ENCODE measurements at places on chromosomes 16 and 17.

DNA sequence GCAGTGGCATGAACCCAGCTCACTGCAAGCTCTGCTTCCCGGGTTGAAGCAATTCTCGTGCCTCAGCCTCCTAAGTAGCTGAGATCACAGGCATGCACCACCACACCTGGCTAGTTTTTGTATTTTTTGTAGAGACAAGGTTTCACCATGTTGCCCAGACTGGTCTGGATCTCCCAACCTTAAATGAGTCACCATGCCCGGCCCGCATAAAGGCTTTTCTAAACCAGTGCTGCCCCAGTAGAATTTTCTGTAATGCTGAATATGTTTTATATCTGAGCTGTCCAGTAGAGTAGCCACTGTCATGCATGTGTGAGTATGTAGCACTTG is 36.9 kb upstream of the WSB1 start:
- no peak for DNase-seq

GRCh38 chr17:17024778-17025300 is 17.4 kb upstream of the MPRIP start:
- DNase-seq, result no peak

- no peak for DNase-seq
These were observed 110.2 kb upstream of the TNRC6C start for GRCh38 chr17:77848257-77848656.

- peak; percentile 42 for DNase-seq
These were observed 12.6 kb downstream of the C1QTNF1 start for GRCh38 chr17:79036596-79036995.

GRCh38 chr17:55266958-55267688 is 2.4 kb downstream of the HLF start:
- no peak for DNase-seq

GRCh38 chr17:70661342-70662222 is 492.2 kb downstream of the KCNJ2 start:
- no peak for DNase-seq

DNA sequence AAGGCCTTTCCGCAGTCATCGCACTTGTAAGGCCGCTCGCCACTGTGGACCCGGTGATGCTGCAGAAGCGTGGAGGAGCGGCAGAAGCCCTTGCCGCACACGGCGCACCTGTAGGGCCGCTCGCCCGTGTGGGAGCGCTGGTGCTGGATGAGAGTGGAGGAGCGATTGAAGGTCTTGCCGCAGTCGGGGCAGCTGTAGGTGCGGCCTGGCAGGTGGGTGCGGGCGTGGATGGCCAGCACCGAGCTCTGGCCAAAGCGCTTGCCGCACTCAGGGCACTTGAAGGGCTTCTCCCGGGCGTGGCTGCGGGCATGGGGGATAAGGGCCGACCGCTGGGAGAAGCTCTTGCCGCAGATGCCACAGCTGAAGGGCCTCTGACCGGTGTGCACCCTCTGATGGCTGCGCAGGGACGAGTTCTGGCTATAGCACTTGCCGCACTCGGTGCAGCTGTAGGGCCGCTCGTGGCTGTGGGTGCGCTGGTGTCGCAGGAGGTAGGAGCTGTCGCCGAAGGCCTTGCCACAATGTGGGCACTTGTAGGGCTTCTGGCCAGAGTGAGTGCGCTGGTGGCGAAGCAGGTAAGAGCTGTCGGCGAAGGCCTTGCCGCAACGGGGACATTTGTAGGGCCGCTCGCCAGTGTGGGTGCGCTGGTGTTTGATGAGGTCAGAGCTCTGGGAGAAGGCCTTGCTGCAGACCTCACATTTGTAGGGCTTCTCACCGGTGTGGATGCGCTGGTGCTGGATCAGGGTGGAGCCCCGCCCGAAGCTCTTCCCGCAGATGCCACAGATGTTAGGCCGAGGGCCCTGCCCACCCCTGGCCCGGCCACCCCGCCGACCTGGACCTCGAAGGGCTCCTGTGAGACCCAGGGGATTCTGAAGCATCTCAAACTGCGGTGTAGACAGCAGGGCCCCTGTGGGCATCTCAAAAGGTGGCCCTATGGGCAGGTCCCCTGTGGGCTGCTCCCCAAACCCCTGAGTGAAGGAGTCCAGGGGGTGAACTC is 1.5 kb downstream of the ZNF768 start:
- DNase-seq, result no peak

DNA sequence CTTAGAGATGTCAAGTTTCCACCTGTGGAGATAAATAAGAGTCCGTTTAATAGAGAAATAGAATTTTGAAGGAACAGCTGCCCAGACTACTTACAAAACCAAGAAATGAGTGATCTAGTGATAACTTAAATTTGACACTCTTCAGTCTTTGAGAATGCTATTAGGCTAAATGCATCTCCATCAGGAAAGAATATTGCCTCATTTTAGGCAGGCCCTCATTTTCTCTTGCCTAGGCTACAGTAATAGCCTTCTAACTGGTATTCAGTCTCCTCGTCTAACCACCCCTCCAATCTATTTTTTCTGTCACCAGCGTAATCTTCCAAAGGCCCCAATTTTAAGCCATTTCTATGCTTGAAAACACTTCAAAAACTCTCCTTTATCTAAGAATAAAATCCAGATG is 537.8 kb upstream of the CA10 start:
- no peak for DNase-seq

- no peak for DNase-seq
These were observed 2.8 kb upstream of the UBTF start for GRCh38 chr17:44222112-44222869.

GRCh38 chr16:70777973-70778406 is 23.0 kb downstream of the VAC14 start:
- DNase-seq, result no peak

DNA sequence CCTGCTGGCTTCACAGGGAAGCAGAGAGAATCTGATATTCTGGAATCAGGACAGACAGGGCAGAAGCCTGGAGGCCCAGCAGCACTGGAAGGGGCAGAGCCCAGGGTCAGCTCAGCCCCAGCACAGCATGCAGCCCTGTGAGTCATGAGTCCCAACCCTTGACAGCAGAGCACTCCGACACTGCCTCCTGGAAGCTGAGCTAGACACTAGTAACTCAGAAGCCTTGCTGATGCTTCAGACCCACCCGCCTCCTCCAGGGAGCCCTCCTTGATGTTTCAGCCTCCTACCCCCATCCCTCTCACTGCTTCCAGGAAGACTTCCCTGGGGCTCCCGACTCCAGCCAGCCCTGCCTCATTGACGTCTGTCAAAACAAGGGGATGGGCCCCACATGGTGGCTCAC is 6.9 kb downstream of the CAMKK1 start:
- DNase-seq, result no peak

GRCh38 chr17:15341385-15341849 is at the start of gene TEKT3:
Gene TEKT3, minus strand, starts transcription at chr17:15341597. Its CDS starts 10,012 bp downstream, at chr17:15331585.
- no peak for DNase-seq

DNA sequence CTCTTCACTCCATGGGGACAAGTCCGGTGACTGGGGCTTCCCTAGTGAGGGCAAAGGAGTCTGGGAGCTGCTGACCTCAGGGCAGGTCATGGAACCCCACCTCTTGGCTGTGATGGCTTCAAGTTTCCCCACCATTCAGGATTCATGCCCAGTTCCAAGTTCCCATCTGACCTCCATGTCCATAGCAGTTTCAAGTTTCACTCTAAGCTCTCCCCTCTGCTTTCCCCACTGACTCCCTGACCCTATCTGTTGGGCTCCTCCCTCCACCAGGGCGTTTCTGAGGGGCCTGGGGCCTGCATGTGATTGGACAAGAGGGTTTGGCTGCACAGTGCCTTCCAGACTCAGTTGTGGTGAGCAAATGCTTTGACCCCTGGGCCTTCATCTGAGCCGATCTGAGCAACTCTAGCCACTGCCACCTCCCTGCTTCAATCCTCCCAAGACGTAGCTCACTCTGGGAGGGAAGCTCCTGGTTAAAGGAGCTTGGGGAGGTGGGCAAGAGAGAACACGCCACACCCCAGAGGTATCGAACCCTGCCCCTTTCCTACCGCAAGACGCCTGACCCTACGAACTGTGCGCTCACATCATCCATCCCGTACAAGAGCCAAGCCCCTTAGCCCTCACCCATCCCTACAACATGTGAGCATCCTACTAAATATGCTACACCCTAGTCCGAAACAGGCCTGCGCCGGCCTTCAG is 8.3 kb downstream of the ZNF629 start:
- no peak for DNase-seq

DNA sequence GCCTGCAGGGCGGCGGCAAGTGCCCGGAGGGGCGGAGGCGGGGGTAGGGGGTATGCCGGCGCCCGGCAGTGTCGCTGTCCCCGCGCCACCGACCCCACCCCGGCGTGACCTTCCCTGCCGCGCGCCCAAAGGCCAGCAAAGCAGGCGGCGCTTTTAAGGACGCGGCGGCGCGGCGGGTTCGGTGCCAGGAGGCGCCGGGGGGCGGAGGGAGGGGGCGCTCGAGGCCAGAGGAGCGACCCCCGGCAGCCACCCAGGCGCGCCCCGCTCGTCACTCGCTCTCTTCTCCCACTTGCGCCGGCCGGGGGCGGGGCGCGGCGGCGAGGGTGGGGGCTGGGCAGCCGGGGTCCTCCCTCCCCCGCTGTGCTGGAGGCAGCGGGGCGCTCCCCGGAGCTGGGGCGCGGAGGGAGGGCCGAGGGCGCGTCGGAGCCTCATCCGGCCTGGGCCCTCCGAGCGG is 8.6 kb upstream of the BAHCC1 start:
- DNase-seq, result no peak

GRCh38 chr16:87653234-87653633 is 50.9 kb downstream of the JPH3 start:
- DNase-seq, result no peak

DNA sequence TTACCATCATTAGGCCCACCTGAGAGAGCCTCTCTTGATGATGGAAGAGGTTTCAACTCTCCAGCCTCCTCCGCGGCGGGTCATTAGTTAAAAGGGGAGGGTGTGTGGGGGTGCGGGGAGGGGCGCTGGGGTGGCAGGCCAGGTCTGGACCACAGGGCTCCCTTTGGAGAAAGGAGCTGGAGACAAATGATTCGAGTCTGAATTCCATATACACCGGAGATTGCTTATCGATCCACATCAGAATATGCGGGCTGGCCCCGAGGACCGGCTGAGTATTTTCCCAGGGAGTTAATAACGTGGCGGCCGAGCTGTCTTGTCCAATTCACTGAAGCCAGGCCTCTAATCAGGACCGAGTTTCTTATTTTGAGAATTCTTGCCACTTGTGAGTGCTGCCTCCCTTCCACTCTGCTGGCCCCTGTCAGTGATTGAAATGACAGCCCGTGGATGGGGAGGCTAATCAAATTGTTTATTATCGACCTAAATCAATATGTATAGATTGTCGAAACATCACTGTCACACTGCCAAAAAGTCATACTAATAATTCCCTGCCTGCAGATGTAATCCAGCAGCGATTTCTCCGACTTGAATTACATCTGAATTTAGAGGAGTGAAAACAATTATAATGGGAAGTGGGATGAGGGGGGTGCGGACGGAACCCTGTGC is 202.7 kb downstream of the SALL1 start:
- no peak for DNase-seq

DNA sequence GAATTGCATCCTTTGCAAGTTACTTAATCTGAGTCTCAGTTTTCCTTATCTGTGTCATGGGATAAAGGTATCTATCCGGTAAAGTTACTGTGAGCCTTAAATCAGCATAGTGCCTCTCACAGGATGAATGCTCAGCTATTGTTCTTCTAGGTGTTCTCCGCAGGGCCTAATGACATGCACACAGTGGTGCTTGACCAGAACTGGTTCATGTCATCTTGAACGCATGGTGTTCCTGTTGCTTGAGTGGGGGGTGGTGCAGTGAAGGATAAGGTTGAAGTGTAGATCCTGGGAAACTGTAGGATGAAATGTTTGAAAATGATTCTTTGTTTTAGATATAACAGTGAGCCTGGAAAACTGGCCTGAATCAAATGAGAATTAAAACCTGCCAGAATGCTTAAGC is 4.0 kb downstream of the KRT40 start:
- no peak for DNase-seq

DNA sequence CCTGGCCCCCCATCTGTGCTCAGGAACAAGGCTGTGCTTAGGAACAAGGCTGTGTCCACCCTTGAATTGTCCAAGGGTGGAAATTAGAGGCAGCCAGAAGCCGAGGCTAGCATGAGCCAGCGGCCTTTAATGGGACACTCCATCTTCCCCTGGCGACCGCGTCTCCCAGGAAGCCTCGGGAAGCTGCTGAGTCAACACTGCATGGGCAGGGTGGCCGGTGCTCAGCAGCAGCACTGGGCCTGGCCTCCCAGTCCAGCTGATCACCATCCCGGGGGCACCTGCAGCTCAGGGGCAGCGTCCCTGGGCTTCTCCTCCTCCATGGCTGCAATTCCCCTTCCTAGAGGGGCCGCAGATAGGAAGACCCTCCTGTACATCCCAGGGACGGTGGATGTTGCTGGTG is 180.8 kb downstream of the ENGASE start:
- no peak for DNase-seq

DNA sequence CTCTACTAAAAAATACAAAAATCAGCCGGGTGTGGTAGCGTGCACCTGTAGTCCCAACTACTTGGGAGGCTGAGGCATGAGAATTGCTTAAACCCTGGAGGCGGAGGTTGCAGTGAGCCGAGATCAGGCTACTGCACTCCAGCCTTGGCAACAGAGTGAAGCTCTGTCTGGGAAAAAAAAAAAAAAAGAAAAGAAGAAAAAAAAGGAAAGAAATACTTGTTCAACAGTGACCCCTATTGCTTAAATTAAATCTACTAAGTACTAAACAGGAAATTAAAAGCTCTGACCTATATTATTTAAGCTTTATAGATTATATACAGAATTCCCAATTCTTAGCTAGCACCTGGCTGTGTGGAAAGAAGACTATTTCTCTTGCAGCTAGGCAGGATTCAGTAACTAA is 48.9 kb downstream of the FBXL20 start:
- no peak for DNase-seq

- DNase-seq, result no peak
These were observed 72.9 kb downstream of the DNAH17 start for GRCh38 chr17:78504156-78504925.

DNA sequence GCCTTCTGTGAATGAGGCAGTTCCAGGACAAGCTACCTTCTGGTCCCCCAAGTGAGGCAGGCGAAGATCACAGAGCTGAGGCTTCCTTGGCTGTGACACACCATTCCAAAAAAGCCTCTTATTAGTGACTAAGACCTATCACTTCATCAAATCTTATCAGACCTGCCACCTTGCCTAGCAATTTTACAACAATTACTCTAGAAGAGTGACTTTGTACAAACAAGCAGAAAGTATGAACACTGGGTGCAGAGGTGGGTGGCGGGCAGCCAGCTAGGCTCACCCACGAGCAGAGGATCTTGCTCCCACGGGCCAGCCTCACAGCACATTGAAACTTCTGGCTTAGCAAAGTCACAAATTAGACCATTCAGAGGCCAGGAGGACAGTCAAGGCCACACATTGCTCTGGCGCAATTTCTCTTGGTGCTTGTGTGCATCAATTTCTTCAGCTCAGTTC is 2.2 kb upstream of the ICAM2 start:
- DNase-seq, result no peak

GRCh38 chr17:65171752-65172151 is 34.6 kb downstream of the RGS9 start:
- DNase-seq, result no peak

GRCh38 chr17:67520916-67521774 is 144.1 kb downstream of the PITPNC1 start:
- no peak for DNase-seq

GRCh38 chr16:23857256-23857880 is 21.6 kb downstream of the PRKCB start:
- no peak for DNase-seq

All from keratinocyte (primary cell).